T-helper 9 cell (primary cell): ENCODE measurements at places on chromosomes 2 and 18.

GRCh38 chr2:99959261-99960014 is 183.0 kb downstream of the AFF3 start:
- DNase-seq, result no peak

DNA sequence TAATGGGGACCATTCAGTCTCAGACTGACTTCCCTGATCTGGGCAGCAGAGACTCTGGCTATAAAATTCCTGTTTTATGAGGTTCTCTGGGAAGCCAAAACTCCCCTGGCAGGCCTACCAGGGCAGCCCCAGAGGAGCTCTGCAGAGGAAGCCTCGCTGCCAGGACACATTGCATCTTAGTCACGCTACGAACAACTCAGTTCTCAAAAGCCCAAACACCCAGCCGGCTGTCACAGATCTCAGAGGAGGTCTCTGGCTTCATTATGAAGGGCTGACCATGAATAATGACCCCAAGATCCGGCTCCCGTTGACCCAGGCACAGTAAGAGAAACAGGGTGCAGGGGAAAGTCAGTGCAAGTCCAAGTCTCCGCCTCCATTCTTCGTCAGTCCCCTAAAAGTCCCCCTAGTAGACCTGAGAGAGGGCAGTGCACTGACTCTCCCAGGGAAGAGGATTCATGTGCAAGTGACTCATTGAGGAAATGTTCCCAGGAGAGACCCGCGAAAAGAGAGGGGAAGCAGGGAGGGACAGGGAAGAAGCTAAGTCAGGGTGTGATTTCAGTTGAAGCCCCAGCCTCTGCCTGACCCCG is 212.3 kb downstream of the CYP26B1 start:
- no peak for DNase-seq

DNA sequence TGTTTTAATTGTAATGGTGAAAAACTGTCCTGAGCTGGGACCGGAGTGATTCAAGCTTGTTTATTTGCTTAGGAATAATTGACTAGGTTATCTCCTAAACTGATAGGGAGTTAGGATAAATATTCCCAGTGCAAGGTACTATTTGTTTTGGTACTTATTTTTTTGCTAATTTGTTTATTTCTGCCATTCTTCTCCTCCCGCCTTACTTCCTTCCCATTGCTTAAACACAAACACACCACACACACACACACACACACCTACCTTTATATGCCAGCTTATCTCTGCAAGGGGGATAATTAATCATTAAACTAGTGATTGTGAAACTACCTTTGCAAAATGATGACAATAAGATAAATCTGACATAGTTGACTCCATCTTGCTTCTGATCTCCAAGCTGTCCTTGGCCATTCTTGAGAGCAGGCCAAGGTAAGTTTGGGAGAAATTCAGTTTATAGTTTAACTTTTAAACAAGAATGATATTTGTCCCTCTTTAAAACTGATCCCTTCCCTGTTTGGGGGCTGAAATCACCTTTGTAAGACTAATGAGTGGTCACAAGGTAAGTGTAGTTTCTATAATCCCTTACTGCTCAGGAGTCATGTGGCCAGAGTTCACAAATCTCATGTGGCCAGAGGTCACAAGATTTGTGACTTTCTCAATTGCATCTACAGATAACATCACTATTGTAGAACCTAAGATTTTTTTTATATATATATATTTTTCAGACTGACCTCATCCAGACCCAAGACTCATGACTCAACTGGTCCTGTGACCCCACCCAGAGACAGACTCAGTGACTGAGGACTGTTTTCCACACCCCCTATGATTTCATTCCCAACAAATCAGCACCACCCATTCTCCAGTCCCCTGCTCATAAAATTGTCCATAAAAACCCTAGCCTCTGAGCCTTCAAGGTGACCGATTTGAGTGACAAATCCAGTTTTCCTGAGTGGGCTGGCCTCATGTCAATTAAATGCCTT is 83.1 kb upstream of the LRRTM4 start:
- DNase-seq, result no peak

GRCh38 chr2:136305517-136306192 is 187.7 kb upstream of the CXCR4 start:
- DNase-seq, result no peak

- DNase-seq, result no peak
Measured at GRCh38 chr2:64142741-64143168, 1.5 kb downstream of the PELI1 start.

DNA sequence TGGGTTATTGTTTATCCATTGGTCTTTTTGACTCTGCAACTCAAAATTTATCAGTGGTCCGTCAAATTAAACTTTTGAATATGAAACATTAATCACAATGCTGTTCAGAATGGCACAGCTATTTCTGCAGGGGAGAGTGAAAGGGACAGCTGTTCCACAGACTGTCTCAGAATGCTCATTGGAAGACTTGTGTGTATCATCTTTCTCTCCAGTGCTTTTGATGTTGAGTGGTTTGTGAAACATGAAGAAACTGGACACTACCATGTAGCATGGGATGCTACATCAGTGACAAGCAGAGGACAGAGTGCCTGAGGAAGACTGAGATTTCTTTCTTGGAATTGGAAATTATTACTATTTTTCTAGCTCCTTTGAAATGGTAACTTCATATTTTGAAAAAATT is 115.7 kb downstream of the PLCL1 start:
- no peak for DNase-seq

GRCh38 chr2:3113769-3114168 is 263.8 kb downstream of the EIPR1 start:
- no peak for DNase-seq

- DNase-seq, result no peak
Measured at GRCh38 chr2:121155502-121156056, 129.4 kb downstream of the TFCP2L1 start.

- DNase-seq, result no peak
Measured at GRCh38 chr18:12315490-12315889, 7.4 kb downstream of the TUBB6 start.

GRCh38 chr2:222919841-222920526 is 59.1 kb downstream of the ACSL3 start:
- DNase-seq, result no peak

DNA sequence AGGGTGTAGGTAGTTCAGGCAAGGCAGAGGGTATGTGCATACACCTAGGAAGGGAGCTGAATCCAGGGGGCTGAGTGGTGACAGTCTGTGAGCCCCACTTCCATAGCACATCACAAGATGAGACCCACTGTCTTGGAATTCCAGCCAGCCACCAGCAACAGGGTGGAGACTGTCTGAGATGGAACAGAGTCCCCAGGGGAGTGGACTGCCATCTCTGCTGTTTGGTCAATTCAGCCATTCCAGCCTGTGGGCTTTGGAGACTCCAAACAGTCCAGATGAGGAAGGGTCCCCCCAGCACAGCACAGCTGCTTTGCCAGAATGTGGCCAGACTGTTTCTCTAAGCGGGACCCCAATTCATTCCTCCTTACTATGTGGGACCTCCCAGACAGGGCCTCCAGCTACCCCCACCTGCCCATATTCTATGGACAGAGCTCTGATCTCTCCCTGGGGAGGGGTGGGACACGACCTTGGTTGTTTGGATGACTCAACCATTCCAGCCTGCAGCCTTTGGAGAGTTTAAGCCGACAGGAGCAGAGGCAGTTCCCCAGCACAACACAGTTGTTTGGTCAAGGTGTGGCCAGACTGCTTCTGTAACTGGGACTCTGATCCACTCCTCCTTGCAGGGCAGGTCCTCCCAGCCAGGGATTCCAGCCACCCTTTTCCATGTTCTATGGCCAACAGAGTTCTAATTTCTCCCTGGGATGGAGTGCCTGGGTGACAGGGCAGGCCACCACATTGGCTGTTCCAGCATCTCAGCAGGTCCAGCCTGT is 178.0 kb downstream of the RND3 start:
- DNase-seq, result no peak

DNA sequence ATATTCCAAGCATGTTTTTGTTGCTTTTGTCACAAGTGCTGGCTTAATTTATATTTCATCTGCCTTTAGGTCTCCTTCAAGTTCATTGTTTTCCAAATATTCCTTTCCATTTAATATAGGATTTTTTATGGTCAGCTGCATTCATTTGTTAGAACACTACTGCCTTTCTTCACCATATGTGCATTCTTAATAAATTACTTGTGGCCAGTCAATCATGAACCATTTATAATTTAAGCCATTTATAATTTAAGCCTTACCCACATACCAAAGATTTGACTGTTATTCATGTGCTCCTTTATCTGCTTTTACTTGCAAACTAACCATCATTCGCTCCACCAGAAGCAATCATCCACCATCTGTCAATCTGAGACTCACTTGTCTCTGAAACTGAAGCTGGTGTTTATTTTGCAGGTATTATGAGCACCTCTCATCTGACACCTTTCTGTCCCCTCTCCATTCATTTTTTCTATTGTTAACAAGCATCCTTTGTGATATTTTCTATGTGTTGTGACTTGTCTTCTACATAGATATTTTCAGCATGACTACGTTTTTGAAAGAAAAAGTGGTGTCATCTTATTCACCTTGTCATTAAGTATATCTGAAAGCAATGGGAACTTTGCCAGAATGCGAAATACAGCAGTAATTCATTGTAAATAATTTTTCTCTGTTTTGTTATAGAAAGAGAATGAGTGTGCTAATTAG is 786.8 kb downstream of the KCNJ3 start:
- DNase-seq, result no peak

DNA sequence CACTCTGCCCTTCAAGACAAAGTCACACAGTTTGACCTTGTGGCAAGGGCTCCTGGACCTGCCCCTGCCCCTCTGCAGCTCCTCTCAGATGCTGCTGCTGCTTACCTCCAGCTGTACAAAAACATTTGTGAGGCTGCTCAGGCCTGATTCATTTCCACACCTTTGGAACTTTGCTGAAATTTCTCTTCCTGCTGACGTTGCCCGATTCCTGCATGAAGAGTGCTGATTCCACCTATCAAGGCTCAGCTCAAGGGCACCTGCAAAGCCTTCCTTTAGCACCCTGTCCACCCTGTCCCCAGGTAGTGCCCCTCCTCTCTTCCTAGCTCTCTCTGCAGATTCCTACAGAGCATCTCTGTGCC is 738.3 kb upstream of the HS6ST1 start:
- DNase-seq, result no peak

- DNase-seq, result no peak
Measured at GRCh38 chr2:121902171-121902591, 146.7 kb downstream of the TSN start.

GRCh38 chr2:194062401-194062800 is 1594.6 kb upstream of the SLC39A10 start:
- DNase-seq, result no peak

- no peak for DNase-seq
Measured at GRCh38 chr2:98514096-98514639, 69.5 kb downstream of the INPP4A start.

GRCh38 chr2:107263628-107264027 is 377.7 kb upstream of the ST6GAL2 start:
- DNase-seq, result no peak

DNA sequence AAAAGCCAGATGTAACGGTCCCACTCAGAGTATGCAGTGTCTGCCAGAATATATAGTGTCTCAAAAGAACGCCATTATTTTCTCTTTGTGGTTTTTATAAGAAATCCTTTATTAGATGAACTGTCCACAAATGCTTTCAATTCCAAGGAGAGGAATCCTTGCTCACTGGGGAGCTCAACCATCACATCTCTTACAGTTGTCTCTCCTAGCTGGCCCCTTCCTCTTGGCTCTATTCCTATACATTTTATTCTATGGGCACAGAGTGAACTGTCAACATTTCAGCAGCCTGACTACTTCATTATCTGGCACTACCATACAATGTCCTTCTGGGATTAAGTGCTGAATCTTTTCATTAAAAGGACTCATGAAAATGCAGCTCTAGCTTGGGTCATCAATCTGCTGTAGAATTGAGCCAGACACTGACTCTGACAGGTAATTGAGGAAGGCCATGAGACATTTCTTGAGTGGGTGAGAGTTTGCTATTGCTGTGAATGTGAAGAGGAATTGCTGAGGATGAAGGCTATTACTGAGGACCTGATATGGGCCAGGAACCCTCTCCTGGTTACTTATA is 96.5 kb upstream of the THOC1 start:
- no peak for DNase-seq

- DNase-seq, result no peak
Measured at GRCh38 chr2:193428336-193428818, 1233.6 kb upstream of the TMEFF2 start.

GRCh38 chr2:65358678-65359400 is 73.6 kb downstream of the SPRED2 start:
- DNase-seq, result no peak

DNA sequence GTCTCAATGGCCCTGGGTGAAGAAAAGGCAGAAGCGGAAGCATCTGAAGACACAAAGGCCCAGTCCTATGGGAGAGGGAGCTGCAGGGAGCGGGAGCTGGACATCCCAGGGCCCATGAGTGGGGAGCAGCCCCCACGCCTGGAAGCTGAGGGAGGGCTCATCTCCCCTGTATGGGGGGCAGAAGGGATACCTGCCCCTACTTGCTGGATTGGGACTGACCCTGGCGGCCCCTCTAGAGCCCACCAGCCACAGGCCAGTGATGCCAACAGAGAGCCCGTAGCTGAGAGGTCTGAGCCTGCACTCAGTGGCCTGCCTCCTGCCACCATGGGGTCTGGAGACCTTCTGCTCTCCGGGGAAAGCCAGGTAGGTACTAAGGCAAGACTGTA is 13.2 kb downstream of the CEP68 start:
- no peak for DNase-seq

DNA sequence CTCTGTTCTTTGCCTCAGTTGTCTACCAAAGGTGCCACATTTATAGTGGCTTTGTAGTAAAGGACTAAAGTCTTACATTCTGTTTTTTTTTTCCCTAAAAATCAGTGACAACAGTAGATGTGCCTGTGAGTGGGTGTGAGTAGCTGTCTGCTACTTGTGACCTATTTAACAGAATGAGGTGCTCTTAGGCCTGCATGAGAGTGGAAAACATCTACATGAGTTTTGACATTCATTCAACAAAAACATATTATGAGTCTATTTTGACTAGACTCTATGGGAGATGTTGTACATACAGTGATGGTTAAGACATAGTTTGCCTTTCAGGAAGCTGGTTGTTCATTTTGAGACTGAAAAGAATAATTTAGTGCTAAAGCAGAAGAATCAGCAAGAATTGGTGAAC is 36.7 kb downstream of the IL1R2 start:
- DNase-seq, result no peak

DNA sequence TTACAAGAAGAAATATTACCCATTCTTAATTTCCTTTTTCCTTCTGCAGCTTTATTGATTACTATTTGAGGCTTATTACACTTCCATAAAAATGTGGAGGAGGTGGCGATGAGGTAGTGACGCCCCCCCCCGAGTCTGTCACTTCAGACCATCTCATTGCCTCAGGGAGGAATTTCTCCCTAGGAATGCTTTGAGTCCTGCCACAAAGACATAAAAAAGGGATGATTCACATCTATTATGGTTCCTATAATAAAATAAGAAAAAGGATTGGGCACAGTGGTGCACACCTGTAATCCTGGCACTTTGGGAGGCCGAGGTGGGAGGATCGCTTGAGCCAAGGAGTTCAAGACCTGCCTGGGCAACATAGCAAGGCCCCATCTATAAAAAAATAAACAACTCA is 93.7 kb downstream of the AOX1 start:
- no peak for DNase-seq

- DNase-seq, result no peak
Measured at GRCh38 chr2:147388217-147388616, 456.6 kb upstream of the ACVR2A start.

GRCh38 chr2:8488001-8488738 is 193.7 kb upstream of the ID2 start:
- peak; percentile 64 for DNase-seq
